ENCODE measurements at places on chromosomes 6 and 20.

- no peak for DNase-seq
Measured at GRCh38 chr20:278181-278580, 12.4 kb downstream of the C20orf96 start.

- DNase-seq = no peak
Measured at GRCh38 chr6:129893640-129894039, 32.5 kb upstream of the TMEM244 start.

DNA sequence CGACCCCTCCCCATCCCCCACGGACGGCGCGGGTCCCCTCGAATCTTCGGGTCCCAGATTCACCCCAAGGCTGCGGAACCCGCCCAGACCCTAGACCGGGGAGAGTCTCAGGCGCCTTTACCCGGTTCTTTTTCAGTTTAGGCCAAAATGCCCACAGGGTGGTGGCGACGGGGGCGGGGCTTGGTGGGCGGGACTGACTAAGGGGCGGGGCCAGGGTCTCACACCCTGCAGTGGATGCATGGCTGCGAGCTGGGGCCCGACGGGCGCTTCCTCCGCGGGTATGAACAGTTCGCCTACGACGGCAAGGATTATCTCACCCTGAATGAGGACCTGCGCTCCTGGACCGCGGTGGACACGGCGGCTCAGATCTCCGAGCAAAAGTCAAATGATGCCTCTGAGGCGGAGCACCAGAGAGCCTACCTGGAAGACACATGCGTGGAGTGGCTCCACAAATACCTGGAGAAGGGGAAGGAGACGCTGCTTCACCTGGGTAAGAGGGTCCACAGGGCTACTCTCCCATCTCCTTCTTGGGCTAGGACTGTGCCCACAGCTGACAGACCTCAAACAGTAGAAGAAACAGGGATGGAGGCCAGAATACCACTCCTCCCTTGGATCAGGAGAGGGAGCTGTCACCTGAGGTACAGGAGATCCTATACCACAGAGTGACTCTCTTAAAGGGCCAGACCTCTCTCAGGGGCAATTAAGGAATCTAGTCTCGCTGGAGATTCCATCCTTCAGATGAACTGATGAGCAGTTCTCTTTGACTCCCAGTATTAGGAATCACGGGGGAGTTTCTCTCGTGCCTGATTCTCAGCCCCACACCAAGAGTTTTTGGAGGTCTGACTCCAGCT, 942 bp downstream of the HLA-E start:
- DNase-seq = no peak

DNA sequence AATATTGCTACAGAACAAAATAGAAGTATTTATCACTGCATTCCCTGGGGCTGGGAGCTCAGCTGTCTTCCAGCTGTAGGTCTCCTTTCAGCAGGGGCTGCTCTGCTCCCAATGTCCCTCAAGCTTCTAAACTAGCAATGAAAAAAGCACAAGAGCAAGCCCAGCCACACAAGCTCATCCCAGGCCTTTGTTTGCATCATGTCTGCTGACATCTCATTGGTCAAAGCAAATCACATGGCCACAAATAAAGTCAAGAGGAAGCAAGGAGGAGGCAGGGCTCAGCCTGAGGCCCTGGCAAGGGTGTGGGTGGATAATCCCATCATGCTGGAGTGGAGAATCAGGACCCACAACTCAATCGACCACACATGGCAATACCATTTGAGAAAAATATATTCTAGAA, 2.2 kb upstream of the BFSP1 start:
- no peak for DNase-seq

DNA sequence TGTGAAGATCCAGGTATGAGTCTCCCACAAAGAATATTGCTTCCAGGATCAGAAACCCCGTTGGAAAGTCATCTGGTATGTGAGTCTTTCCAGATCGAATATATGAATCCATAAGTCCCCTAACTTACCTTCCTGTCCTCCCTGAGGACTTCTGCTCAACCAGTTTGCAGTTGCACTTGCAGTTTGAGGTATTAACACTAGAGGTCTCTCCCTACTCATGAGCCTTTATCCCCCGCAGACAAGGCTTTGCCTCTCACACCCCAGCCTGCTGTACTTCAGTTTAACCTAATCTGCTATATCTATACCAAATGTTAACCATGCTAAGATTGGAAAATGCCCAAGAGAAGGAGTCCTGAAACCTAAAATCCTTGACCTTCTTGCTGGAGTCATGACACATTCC, 135.3 kb upstream of the DEFB112 start:
- no peak for DNase-seq

DNA sequence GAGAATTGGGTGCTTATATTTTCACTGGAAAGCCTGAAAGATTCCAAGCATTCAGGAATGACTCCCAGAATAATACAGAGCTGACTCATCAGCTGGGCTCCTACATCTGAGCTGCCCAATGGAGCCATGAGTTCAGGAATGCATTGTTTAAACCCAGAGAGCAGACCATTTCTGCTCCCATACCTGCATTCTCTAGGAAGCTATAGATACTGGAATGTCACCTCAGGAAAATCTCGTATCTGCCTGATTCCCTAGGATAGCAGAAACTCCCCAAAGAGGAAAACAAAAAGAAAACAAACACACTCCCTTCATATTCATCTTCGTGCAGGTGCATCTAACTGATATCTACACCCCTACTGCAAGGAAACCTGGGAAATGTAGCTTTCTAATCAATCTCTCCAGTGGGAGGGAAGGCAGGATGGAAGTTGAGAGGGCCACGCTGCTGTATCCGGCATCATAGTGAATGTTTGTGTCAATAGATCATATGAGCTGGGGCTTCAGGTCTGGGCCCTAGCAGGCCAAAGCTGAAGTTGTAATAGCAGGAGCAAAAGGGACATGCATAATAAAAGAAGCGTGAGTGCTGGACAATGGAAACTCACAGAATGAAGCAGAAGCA, 8.2 kb upstream of the SLC2A12 start:
- no peak for DNase-seq

- DNase-seq = no peak
Measured at GRCh38 chr20:31675828-31676608, 38.3 kb downstream of the COX4I2 start.

DNA sequence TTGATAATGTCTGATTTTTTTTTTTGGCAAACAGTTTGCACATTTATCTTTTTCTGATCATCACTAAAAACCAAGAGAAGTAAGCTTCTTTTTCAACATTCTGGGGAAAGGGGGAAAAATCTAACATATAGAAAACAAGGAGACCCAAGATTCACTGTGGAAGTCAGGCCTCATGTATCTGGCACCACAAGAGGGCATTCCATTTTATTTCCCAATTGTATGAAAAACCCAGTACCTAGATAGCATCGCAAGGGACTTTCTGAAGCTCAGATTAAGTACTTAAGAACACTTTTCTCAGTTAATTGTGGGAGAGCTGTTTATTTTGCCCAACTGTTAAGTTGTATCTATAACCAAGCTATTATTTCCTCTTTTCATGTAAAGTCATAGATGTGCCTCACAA, 152.9 kb downstream of the KLHL32 start:
- no peak for DNase-seq

DNA sequence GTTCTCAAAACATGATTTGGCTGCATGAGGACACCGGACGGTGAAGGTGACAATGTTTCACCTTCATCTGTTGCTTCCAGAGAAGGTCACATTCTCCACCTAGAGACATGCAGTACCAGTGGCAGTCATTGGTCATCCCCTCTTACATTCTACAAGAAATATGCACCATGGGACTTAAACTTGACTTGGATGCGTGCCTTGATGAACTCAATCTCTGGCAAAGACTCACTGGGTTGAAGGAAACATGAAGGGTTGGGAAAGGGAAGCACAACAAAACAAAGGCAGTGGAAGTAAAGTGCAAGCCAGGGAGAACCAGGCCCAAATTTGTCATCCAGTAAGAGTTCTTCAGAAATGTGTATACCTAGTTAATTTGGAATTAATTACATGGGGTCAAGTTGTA, 39.4 kb upstream of the ARMH2 start:
- no peak for DNase-seq

GRCh38 chr6:20427856-20428255, 26.2 kb downstream of the E2F3 start:
- no peak for DNase-seq

GRCh38 chr20:6490849-6491248, 276.6 kb upstream of the BMP2 start:
- DNase-seq = no peak

DNA sequence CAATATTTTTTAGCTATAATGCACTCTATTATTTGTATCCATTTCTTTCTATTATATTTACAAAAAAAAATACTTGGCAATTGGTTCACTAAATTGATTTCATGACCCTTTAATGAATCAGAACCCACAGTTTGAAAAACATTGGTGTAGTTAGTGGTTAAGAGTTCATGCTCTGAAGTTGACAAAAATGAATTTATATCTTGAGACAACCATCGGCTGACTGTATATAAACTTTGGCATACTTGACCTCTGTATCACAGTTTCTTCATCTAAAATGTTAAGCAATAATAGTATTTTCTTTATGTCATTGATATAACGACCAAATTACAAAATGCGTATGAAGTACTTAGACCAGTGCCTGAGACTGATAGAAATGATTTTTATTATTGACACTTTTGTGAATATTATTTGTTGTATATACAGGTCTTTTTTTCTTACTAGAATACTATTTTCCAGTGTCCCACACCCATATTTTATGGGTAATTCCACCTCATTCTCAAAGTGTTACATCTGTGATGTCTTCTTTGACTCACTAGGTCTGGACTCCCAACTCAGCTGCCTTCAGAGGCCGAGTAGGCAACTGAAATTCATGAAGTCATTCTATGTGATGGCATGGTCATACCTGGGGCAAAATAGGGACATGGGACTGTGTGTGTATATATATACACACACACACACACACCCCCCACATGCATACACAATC, 459.2 kb downstream of the RFPL4B start:
- DNase-seq = no peak

DNA sequence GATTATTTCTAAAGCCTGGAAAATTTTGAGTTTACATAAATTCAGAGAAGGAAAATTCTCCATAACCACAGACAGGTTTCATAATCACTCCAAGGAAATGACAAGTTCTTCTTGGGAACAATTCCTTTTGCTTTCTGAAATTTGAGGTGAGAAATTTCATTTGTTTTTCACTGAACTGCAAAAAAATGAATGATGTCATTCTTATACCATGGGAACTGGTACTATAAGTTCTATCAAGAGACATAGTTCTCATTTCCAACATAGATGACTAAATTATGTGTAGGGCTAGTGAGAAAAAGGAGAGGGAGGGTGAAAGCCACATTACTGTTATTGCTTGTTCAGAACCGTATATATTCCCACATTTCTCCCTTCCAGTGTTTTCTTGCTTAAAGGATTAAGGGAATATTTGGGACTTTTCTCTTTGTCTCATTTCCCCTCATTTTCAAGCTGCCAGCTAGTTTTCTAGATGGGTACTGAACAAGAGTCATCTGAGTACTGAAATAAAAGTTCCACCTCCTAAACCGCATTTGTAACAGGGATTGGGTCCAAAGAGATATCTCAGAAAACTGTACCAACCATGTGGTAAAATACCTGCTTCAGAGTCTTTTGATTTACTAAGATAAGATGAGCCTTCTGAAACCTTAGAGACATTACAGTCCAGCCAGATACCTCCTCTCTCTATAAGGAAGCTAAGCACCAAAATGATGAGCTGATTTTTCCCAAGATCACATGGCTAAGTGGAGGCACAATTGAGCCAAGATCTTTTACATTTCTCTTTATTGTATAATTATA, 144.3 kb upstream of the PRDM1 start:
- DNase-seq = no peak

DNA sequence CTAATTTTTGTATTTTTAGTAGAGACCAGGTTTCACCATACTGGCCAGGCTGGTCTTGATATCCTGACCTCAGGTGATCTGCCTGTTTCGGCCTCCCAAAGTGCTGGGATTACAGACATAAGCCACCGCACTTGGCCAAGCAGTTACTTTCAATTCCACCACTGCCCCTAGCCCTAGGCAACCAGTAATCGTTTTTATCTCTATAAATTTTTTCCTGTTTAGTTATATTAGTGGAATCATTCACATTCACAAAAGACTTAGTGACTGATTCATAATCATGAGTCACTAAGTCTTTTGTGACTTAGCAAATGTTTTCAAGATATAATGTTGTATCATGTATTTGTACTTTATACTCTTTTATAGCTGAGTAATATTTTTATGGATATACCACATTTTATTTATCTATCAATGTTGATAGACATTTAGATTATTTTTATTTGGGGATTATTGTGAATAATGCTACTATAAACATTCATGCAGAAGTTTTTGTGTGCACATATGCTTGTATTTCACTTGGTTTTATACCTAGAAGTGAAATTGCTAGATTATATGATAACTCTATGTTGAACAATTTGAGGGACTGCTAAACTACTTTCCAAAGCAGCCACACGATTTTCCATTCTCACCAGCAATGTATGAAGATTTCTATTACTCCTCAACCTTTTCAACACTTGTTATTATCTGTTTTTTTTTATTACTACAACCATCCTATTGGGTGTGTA, 421.4 kb upstream of the ID4 start:
- no peak for DNase-seq

DNA sequence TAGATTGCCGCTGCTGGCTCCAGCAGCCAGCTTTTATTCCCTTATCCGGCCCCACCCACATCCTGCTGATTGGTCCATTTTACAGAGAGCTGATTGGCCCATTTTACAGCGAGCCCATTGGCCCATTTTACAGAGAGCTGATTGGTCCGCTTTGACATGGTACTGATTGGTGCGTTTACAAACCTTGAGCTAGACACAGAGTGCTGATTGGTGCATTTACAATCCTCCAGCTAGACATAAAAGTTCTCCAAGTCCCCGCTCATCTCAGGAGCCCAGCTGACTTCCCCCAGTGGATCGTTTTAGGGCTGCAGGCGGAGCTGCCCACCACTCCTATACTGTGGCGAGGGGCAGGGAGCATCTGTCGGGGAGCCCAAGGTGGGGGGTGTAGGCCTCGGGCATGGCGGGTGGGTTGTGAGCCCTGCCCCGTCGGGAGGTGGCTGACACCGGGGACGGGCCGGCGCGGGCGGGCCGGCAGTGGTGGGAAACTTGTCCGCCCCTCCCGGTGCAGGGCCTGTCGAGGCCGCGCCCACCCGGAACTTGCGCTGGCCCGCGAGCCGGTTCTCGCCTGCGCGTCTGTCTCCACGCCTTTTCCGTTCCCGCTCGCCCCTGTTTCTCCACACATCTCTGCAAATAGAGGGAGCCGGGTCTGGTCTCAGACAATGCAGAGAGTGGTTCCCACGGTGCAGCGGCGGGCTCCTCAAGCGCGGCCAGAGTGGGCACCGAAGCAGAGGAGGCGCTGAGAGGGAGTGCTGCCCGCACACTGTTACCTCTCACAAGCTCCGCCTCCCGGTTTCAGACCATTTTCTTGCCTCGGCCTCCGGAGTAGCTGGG, 86.1 kb upstream of the STMND1 start:
- DNase-seq = no peak

GRCh38 chr6:106496823-106497222, 132.5 kb downstream of the RTN4IP1 start:
- no peak for DNase-seq

- DNase-seq = no peak
Measured at GRCh38 chr6:166556336-166556735, 30.1 kb downstream of the RAMACL start.

- no peak for DNase-seq
Measured at GRCh38 chr6:31874836-31875572, 3.8 kb downstream of the SLC44A4 start.

All from DMS 273 treated with DMSO at 0.1 percent for 48 hours (cell line).